ENCODE measurements at places on chromosomes 1 and 21.

DNA sequence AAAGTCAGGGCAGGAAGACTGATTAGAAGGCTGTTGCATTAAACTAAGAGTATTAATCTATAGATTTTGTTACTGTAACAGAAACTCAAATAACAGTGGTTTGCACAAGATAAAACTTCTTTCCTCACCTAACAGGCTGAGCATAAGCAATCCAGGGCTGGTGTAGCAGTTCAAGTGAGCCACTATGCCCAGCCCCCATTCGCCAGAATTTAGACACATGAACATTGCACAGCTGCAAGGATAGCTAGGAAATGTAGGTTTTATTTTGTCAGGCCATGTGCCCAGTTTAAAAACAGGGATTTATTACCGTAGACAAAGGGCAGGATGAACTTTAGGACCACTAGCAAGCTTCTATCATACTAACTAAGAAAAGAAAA lies 19.5 kb upstream of the DOCK7 start:
- no peak for DNase-seq

- no peak for DNase-seq
These were observed 27.5 kb downstream of the DMBX1 start for GRCh38 chr1:46517010-46517600.

DNA sequence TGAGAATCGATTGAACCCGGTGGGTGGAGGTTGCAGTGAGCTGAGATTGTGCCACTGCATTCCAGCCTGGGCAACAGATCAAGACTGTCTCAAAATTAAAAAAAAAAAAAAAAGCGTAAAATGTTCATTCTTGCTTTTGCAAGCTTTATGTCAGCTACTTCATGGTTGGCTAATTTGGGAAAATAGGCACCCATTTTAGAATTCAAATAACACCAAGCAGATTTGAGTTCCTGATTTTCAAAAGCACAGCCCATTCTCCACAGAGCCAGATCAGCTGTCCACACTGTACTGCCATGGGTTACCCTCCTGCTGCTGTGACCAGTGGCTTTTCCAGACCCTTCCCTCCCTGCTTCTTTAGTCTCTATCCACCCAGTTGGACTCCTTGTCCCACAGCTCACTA lies 4.4 kb downstream of the THEM5 start:
- DNase-seq = no peak

DNA sequence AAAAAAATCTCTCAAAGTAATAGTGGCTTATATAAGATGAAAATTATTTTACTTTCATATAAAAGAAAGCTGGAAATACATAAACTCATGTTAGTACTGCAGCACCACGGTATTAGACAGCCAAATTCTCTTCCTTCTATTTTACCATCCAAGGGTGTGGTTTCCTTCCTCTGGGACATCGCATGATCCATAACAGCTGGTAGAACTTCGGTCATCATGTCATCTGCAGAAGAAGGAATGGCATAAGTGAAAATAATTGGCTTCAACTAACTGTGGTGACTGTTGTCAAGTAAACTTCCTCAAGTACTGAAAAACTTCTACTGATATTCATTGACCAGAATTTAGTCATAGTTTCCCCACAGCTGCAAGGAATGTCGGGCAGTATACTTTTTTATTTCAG lies 28.3 kb upstream of the IFI44L start:
- DNase-seq = no peak

- no peak for DNase-seq
These were observed 73.9 kb downstream of the GLUL start for GRCh38 chr1:182317611-182318161.

GRCh38 chr1:65688848-65689247 lies 103.8 kb upstream of the PDE4B start:
- DNase-seq = no peak

GRCh38 chr1:174266476-174266875 lies 107.2 kb downstream of the RABGAP1L start:
- no peak for DNase-seq

- DNase-seq = peak; percentile 4
These were observed 16.9 kb downstream of the TENT5C start for GRCh38 chr1:117622726-117623125.

DNA sequence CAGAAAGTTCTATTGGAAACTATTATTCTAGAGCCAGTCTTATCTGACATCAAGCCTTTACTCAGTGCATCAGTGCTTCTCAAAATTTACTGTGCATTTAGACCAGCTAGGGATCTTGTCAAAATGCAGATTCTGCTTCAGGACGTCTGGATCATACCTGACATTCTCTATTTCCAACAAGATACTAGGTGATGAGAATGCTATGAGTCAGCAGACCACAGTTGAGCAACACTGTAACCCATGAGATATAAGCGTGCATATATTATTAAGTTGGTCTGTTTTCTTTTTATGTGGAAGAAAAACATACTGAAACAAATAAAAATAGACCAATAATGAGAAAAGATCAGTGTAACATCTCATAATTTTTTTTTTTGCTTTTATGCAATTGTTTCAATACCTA lies 40.4 kb upstream of the KCNH1 start:
- DNase-seq = no peak

- peak; percentile 1 for DNase-seq
These were observed 605.3 kb downstream of the KCNT2 start for GRCh38 chr1:196002906-196003305.

- DNase-seq = no peak
These were observed 1.6 kb upstream of the EGLN1 start for GRCh38 chr1:231423648-231424047.

DNA sequence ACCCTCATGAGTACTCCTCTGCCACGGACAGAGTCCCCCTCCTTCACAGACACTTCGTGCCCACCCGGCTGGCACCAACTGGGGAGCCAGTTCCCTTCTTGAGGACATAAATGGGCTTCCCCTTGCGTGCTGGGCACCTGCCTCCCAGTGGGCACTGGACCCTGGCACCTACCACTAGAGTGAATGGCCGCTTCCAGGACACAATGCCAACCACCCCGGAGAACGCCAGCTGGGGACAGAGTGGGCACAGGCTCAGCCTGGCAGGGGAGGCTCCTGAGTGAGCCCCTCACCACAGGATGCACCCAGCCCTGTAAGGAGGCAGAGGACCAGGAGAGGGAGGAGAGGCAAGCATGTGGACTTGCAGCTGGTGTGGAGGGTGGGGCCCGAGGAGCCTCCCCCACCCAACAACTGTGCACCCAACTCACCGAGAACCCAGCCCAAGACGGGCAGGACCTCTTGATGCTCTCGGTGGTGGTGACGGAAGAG lies 1.0 kb downstream of the ENTREP3 start:
- DNase-seq = no peak

DNA sequence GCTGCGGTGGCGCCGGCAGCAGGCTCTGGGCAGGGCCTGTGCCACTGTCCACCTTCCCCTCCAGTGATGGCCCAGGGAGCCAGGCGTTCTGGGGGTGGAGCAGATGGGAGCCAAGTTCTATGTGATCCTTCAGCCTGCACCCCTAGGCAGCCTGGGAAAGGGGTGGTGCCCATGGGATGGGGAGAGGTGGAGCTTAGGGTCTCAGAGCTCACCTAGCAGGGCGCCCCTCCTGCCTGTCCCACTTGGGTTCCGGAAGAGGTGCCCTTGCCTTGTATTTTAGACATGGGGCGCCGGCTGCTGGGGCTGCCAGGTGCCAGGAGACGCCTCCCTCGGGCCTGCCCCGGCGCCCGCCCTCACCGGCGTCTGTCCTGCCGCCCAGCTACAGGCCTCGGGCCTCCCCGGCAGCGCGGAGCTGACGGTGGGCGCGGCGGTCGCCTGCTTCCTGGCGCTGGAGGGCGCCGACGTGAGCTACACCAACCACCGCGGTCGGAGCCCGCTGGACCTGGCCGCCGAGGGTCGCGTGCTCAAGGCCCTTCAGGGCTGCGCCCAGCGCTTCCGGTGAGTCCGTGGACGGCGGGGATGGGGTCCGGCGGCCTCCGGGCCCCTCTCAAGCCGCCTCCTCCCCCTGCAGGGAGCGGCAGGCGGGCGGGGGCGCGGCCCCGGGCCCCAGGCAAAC lies 3.1 kb upstream of the MMP23B start:
- no peak for DNase-seq

DNA sequence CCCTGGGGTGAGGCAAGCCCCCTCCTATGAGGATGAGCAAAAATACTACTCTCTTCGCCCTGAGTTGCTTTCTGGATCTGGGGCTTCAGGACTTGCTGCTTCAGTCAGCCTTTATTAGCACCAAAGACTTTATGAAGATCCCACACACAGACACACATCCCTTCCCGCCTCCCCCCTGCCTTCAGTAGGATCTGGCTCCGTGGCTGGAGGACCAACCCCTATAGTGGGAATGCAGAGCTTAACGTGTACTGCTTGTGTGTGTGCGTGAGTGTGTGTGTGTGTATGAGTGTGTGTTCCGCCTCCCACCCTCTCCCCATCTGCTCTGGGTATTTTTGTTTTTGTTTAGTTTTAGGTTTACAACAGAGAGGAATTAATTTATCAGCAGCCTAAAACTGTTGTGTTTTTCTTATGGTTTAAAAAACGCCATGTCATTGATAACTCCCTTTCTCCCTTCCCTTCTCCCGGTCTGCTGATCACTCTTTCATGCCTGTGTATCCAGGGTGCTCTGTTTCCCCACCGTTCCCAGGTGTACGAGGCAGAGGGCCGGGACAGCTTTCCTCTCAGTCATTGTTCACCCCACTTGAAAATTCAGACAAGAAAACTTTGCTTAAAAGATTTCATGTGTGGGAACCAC lies 27.5 kb upstream of the ZFP69B start:
- DNase-seq = no peak

DNA sequence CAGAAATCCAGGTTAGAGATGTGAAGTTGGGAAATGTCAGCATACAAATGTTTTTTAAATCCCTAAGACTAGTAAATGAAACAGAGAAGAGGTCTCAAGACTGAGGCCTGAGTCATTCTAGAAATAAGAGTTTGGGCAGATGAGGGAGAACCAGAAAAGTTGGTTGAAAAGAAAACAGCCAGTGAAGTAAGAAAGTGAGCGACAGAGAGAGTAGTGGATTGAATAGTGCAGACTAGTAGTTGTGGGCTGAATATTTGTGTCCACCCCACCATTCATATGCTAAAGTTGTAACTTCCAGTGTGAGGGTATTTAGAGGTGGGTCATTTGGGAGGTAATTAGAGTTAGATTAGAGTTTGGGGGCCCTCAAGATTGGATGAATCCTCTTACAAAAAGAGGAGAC lies 889.2 kb downstream of the TTLL7 start:
- no peak for DNase-seq

DNA sequence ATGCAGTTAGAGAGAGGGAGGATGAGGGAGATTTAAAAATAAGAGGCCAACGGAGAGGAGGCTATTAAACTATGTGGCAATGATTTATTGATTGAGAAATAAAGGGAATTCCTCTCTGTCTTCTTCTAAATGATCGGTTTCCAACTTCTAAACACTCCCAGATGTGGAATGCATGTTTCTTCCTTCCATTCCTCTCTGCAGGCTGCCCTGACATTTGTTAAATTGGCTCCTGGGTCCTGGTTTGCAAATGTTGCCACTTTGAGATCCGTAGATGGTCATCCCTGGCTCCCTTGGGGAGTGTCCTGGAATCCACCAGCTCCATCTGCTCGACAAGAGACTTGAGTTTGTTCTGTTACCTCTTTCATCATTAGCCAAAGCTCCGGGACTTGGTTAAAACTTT lies 10.3 kb upstream of the C1orf198 start:
- peak; percentile 97 for DNase-seq

GRCh38 chr1:58568911-58569310 lies 8.1 kb downstream of the TACSTD2 start:
- no peak for DNase-seq

GRCh38 chr1:44420535-44420934 lies 15.5 kb downstream of the RNF220 start:
- no peak for DNase-seq

GRCh38 chr21:29382030-29382654 lies 83.4 kb downstream of the BACH1 start:
- peak; percentile 89 for DNase-seq

DNA sequence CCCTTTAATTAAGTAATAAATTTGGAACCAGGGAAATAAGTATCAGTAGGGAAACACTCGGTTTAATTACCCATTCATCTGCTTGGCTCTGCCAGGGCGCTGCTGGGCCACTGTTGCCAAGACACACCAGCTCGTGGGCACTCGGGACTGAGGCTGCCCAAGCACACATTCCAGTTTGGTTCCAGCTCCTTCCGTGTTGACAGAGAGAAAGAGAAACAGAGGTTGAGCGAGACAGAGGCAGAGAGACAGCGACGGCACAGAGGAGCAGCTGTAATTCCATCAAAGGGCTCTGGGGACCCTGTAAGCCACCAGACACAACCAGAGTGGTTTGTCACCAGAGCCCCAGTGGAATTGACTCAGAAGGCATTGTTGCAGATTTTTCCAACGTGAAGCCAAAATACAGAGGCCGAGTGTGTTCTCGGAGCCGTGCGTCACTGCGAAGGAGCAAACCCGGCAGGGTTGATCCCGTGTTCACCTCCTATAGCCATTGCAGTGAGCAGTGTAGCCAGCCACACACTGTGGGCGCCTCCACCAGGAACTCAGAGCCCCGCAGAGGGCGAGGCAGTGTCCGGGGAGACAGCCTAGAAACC lies 33.5 kb downstream of the SYF2 start:
- DNase-seq = no peak

DNA sequence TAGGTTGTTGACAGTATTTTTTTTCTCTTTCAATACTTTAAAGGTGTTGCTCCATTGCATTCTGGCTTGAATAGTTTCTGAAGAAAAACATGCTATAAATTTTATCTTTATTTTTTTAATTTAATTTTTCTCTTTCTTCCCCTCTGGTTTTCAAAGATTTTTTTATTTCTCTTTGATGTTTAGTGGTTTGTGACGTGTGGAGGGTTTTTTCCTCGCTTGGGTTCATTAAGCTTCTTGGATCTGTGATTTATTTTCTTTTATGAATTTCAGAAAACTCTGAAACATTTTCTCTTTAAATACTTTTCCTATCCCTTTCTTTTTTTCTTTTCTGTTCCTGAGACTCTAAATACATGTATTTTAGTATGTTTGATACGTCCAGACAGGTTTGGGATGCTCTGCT lies 9.3 kb downstream of the SLC30A7 start:
- DNase-seq = no peak

GRCh38 chr1:199878823-199879222 lies 148.7 kb upstream of the NR5A2 start:
- no peak for DNase-seq

DNA sequence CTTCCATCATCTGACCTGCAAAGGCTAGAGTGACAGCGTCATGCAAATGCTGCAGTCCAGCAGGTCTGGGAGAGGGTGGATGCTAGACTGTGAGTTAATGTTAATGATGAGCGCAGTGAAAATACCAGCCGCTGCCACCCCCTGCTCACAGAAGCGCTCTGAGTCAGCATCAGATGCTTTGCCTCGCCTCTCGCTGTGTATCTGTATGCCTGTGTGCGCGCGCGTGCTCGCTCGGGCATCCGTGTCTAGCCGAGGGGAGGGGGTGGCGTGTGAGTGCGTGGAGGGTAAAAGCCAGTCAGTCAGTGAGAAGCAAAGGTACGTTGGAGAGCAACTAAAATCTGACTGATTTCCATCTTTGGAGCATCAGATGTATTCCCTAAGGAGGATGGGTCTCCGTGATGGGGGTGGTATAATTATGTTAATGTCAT lies 858.7 kb downstream of the USP25 start:
- DNase-seq = peak; percentile 68

DNA sequence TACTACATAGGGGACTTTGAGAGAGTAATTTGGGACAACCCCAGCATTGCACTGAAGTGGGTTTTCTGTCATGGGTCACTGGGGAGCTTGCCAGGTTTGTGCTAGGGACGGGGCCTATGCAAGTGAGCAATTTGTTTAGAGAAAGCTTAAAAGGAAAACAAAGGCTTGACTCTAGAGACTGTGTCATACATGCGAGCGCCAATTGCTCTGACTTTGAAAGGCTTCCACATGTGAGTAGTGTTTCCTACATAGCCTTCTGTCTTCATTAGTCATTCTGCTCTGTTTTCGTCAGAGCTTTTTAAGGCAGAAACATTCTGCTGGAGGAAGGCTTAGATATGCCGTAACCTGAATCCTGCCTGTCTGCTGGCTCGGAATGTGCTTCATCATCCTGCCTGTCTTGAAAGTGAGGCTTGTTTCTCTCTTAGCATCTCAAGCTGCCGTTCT lies 28.4 kb downstream of the TRIM45 start:
- peak; percentile 99 for DNase-seq
